Brain microvascular endothelial cell (primary cell): ENCODE measurements at places on chromosomes 3 and 15.

DNA sequence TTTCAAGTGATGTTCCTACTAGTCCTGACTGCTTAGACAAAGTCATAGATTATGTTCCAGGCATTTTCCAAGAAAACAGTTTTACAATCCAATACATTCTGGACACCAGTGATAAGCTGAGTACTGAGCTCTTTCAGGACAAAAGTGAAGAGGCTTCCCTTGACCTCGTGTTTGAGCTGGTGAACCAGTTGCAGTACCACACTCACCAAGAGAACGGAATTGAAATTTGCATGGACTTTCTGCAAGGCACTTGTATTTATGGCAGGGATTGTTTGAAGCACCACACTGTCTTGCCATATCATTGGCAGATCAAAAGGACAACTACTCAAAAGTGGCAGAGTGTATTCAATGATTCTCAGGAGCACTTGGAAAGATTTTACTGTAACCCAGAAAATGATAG is 3.8 kb downstream of the TIPARP start:
- no peak for DNase-seq

- DNase-seq: no peak
Measured at GRCh38 chr15:83769411-83769999, 115.6 kb downstream of the ADAMTSL3 start.

GRCh38 chr3:12869035-12869621 is 27.8 kb upstream of the RPL32 start:
- no peak for DNase-seq

DNA sequence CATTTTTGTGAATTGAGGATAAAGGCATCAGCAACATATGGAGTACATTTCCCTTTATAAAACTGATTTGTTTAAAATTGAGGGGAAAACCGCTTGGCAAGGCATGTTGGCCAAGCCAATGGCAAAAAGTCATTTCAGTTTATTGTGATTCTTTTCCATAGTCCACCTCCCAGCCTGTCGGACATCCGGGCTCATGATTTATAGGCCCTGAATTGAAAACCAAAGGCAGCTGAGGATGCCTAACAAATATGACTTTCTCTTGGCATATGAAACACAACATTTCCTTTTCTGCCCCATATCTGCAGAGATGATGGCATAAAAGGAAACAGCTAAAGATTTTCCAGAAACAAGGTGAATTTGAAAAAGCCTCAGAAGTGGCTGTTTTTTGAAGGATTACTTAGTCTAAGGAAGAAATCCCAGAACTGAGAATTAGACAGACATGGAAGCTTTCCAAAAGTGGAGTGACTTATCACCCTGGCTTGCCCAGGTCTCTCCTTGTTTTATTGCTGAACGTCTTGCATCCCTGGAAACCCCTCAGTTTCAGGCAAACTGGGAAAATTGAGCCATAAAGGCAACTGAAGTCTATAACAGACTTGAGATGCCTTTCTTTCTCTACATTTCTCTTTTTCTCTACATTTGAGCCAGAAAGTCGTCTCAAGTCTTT is 74.0 kb downstream of the COL8A1 start:
- DNase-seq: no peak
